ENCODE measurements at places on chromosomes 4 and X.

DNA sequence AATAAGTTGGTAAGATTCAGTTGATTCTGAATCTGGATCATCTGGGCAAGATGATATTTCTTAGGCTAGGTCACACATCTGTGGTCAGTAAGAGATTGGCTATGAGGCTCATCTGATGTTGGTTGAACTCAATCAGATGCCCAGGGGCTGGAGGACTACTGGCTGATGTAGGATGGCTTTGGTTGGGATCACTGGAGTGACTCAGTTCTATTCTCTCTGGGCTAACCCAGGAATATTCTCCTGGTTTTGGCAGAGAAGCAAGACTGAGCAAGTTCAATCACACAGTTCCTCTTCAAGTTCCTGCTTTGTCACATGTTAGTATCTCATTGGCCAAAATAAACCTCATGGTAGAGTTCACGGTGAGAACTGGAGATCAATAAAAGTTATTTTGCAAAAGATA is 902.3 kb upstream of the SLIT2 start:
- no peak for DNase-seq

- DNase-seq: no peak
Measured at GRCh38 chr4:137647375-137647774, 115.1 kb upstream of the PCDH18 start.

GRCh38 chrX:28609917-28610613 is 22.8 kb downstream of the IL1RAPL1 start:
- no peak for DNase-seq

DNA sequence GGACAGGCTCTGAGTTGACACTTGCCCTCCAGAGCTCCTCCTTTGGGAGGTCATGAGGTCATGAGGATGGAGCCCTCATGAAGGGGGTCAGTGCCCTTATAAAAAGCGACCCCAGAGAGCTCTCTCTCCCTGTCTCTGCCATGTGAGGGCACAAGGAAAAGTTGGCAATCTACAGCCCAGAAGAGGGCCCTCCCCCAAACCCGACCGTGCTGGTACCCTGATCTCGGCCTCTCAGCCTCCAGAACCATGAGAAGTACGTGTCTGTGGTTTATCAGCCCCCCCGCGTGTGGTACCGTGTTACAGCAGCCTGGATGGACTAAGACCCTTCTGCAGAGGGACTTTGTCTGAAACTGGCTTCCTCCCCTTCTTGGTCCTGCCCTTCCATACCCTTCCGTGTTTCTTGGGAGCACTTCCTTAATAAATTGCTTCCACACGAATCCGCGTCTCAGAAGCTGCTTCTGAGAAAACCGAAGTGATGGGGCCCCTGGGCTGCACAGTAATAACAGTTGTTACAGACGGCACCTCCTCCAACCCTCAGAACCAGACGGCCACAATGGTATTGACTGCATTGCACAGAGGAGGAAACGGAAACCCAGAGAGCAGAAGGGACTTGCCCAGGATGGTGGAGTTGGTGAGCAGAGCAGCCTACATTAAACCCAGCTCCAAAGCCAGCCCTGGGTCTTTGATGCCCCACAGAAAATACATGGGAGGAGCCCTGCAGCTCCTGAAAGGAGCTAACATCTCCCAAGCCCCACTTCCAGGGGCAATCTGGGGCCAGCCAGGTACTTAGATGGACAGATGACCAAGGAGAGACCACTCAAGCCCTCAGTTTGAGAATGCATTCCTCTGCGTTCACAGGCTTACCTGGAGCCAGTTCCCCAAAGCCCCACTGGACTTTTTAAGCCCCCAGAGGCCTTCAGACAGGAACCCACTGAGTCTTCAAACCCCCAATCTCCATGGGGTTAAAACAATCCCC is 242.7 kb downstream of the BCOR start:
- no peak for DNase-seq

- no peak for DNase-seq
Measured at GRCh38 chrX:34631479-34632220, 25.4 kb downstream of the TMEM47 start.

DNA sequence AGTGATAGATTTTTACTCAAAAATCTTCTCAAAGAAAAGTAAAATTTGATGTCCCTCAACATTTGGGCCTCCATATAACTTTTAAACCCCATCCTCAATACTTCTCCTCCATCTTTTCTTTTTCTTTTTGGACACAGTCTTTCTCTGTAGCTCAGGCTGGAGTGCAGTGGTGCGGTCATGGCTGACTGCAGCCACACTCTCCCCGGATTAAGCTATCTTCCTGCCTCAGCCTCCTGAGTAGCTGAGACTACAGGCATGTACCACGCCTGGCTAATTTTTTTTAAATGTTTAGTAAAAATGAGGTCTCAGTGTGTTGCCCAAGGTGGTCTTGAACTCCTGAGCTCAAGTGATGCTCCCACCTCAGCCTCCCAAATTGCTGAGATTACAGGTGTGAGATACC is 33.1 kb downstream of the KDM6A start:
- DNase-seq: no peak

DNA sequence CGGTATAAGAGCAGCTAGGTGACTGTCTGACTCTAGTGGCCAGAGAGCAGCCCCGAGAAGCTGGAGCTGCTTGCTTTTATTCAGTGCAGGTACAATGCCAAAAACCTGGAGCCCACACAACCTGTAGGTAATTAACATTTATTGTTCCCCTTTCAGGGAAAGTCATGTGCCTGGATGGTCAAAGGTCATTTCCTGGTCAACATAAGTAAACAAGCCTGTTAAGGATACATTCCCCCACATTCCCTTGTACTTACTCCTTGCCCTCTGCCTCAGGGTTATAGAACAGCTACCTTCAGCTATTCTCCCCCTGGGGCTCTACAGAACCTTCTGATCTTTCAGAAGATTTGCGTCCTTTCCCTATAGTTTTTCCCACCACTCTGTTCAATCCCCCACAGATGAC is 253.4 kb downstream of the TMA16 start:
- no peak for DNase-seq

DNA sequence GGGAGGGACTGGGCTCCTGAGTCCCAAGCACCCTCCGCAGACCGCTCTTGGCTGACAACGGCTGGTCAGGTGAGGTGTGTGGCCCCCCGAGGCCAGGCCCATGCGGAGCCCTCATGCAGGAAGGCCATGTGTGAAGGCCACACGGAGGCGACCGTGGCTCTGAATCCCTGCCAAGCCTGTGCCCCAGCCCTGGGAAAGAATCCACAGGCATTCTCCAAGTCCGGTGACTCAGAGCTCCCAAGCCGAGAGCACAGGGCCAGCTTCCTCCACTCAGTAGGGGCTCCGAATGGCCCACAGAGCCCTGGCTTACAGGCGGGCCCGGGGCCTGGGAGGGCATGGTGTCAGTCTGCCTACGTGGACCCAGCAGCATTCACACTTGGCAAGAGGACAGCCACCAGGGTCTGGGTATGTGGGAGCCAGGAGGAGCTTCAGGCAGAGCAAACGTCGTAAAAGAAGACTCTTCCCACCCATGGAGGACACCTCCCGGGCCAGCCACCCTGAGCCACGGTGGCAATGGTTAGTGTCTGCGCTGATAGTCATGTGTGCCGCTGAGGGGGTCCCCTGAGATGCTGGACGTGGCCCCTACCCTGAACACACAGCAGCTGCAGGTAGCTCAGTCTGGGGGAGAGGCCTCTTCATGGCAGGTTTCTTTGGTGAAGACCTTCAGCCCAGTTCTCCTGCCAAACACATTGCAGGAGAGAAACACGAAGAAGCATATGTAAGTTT is 105.7 kb downstream of the PSAPL1 start:
- DNase-seq: no peak

- DNase-seq: no peak
Measured at GRCh38 chr4:100022792-100023222, 72.7 kb upstream of the H2AZ1 start.

DNA sequence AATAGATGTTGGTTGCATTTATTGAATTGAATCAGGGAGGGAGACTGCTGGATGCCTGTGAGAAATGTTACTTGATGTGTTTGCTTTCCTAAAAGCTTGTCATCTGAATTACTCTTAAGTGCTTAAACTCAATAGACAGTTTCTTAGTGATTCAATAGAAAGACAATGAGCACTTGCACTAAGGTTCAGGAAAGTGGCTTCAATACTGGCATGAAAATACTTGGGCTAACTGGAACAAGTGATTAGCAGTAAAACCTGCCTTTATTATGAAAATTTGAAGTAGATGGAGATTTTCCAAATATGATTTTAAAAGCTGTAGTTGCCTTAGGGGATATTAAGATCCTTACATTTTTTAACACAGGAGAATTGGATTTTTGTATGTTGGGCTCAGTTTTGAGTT is 123.3 kb downstream of the RNF150 start:
- no peak for DNase-seq

DNA sequence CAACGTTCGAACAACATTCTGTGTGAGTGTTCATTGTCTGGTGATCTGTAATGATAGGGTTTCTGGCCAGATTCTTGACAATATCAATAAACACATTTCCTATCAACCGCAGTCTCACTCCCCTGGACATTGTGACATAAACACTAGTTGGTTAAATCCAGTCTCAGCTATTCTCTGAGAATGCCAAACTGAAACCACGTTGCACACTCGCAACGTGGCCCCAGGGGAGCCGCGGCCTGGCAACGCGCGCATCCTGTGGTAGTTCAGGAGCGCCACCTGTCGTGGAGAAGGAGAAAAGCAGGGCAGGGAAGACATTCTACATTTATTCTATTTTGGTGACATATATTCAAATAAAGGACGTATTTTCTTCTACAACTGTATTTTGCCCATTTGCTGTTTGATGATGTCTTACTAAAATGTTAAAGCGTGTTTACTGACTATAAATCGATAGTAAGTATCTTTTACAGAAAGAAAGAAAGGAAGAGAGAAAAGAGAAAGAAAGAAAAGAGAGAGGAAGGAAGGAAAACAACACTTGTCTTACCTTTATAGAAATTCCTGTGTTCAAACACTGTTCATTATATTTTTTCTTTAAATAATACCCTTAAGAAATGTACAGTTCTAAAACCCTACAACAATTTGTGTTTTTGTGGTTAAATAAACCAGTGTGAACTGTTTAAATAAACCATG is 738.3 kb upstream of the FRG1 start:
- peak; percentile 54 for DNase-seq

GRCh38 chr4:153466949-153467896 is 1.1 kb downstream of the TMEM131L start:
- peak; percentile 74 for DNase-seq

- no peak for DNase-seq
Measured at GRCh38 chr4:52680381-52680780, 21.3 kb upstream of the USP46 start.

GRCh38 chrX:107856289-107856688 is 30.6 kb downstream of the MID2 start:
- no peak for DNase-seq

DNA sequence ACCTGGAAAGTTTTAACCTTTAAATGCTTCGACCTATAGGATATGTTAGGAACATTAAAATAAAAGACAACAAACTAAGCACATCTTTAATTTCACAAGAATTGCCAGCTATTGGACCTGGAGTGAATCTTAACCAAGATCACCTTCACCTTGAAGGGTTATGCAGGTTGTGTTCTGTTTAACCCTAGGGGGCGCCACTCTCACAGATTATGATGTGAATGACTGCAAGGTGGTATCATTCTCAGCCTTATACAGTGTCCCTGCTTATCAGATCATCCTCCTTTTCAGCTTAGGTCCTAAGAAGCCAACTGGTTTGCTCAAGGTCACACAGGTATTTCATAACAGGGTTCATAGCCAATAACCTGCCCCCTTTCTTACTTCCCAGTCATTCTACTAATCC is 23.5 kb downstream of the INTS6L start:
- DNase-seq: no peak

GRCh38 chrX:116757491-116757890 is 294.7 kb upstream of the CT83 start:
- DNase-seq: no peak

GRCh38 chrX:590693-591404 is 39.7 kb upstream of the SHOX start:
- no peak for DNase-seq

GRCh38 chrX:26352891-26353430 is 137.0 kb downstream of the MAGEB5 start:
- no peak for DNase-seq

GRCh38 chr4:104735174-104735573 is 240.5 kb upstream of the CXXC4 start:
- DNase-seq: no peak

DNA sequence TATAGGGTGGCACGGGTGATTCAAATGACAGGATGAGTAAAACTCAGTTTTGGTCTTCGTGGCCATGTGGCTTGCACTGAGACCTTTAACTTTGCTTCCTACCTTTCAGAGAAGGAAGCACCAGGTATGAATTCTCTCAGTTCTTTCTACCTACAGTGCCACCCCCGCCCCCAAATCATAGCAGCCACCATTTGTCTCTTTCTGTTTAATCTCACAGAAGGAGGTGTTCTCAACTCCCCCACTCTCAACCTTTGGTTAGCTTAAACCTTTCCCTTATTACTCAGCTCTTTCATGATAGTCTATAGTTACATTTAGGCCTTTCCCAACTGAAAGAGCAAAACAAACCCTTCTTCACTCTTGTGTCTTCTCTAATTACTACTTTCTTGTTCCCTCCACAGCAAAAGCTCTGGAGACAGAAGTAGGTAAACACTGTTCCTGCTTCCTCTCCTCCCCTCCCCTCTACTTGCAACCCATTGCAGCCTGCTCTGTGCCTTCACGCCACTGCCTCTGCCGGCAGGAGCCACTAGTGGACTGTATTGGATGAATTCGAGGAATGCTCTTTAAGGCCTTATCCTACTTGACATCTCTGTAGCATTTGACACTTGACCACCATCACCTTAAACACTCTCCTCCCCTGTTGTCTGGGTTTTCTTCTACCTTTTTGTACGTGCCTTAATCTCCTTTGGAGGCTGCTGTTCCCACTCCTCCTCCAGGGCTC is 123.7 kb downstream of the AFF1 start:
- DNase-seq: no peak

DNA sequence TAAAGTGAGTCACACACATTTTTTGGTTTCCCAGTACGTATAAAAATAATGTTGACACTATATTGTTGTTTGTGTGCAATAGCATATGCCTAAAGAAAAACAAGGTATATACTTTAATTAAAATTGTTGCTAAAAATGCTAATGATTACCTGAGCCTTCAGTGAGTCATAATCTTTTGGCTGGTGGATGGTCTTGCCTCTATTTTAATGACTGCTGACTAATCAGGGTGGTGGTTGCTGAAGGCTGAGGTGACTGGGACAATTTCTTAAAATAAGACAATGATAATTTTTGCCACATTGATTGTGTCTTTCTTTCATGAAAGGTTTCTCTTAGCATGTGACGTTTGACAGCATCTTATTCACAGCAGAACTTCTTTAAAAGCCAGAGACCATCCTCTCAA is 21.0 kb upstream of the ANXA10 start:
- DNase-seq: no peak

GRCh38 chrX:151825007-151825406 is 87.7 kb upstream of the MAGEA4 start:
- no peak for DNase-seq

GRCh38 chr4:146112389-146112788 is 63.1 kb upstream of the LSM6 start:
- DNase-seq: no peak

DNA sequence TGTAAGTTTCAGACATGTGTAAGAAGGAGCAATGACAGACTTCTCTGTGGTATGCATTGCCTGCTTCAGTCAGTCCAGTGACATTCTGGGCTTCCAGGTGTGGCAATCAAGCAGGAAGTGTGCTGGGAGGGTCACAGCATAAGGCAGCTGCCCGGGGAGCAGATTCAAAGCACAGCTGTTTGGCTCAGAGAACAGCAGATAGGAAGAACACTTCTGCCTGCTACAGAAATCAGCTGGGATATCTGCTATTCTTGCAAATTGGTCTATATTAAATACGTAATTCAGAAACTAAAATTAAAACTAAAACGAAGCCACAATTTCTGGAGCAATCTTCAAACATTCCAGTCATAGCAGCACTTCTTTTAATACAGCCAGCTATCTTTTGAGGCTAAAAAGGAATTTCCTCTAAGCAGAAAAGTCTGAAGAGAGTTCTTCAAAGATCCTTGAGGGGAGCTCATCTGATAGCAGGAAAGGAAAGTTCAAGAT is 47.5 kb upstream of the GALNT7 start:
- no peak for DNase-seq

Data from NCI-H1048 (cell line).